ENCODE measurements at places on chromosomes 16 and 17.

- no peak for DNase-seq
Observed at GRCh38 chr17:76050538-76051467, 21.5 kb downstream of the SRP68 start.

GRCh38 chr17:71558901-71559300 lies 561.9 kb upstream of the SOX9 start:
- DNase-seq = no peak

GRCh38 chr16:52964290-52964689 lies 88.4 kb downstream of the CHD9NB start:
- DNase-seq = no peak

GRCh38 chr17:74712301-74712700 lies 422 bp downstream of the CD300LF start:
- no peak for DNase-seq

DNA sequence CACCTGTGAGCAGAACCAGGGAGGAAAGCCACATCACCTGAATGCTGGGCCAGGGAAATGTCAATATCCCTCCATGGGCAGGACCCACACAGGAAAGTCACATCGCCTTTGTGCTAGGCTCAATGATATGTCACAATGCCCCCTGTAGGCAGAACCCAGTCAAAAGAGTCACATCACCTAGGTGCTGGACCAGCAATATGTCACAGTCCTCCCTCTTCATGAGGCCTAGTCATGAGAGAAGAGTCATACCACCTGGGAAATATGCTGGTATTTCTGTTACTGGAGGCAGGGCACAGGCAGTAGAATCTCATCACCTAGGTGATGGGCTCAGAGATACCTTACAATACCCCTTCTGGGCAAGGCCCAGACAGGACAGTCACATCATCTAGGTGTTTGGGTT lies 1843.4 kb downstream of the TP53TG3F start:
- DNase-seq = no peak

DNA sequence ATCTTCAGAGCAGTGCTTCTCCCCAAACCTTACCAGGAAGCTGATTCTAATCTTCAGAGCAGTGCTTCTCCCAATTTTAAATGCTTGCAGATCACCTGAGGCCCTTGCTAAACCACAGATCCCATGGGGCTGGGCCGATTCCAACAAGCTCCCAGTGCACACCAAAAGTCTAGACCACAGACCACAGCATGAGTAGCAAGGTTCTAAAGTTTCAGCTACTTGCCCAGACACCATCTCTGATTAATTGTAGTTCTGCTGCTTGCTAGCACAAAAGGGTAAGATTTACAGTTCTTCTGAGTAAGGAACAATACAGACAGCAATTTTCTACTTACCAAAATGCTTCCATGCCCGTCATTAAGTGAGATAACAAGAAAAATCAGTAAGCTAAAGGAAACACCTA lies 12.2 kb downstream of the CLEC3A start:
- no peak for DNase-seq

DNA sequence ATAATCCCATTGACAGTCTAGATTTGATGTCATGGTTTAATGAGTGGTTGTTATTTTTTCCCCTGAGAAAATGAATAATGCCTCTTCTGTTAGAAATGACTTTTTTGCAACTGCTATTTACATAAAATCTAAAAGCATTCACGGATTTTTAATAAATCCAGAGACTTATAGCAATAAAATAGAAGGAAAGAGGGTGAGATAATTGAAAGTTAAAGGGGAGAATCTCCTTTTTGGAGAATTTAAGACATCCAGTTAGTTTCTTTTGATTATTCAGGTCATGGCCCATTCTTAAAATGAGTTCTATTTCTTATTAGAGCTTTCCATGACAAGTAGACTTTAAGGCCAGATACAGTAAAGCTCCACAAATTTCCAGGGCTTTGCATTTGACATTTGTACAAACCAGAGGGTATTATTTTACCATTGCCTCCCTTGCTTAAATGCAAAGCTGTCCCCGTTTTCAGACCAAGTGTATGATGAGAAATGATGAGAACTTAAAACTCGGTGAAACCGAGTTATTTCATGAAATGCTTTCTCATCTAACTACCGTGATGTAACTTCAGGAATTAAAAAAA lies 789.0 kb upstream of the SOX9 start:
- no peak for DNase-seq

- DNase-seq = no peak
Observed at GRCh38 chr17:82648742-82649331, 593 bp upstream of the WDR45B start.

GRCh38 chr16:83804366-83804765 lies 3.4 kb upstream of the HSBP1 start:
- no peak for DNase-seq

- no peak for DNase-seq
Observed at GRCh38 chr16:17590711-17591654, 120.2 kb upstream of the XYLT1 start.

DNA sequence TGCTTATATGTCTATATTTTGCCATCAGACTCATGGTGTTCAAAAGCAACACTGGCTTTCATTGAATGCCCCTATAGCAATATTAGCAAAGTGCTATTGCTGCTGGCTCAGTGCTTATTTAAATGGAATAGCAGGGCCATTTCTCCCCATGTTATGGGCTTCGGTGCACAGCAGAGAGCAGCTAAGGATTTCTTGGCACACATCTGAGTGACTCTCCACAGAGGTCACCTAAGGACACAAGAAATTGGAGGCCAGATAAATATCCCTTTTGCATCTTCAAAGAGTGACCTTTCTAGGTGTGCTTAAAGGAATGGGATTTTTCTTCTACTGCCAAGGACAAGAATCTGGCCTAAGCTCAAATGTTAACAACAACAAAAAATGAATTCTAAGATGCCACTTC lies 751.8 kb downstream of the CDH11 start:
- no peak for DNase-seq

DNA sequence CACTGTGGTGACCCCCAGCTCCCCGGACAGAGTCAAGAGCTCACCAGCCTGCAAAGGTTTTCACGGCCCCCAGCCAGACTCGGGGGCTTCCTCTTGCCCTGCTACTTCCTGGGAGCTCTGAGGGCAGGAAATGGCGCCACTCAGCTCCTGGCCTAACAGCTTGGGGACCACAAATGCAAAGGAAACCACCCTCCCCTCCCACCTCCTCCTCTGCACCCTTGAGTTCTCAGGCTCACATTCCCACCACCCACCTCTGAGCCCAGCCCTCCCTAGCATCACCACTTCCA lies 375 bp upstream of the SPN start:
- DNase-seq = no peak

DNA sequence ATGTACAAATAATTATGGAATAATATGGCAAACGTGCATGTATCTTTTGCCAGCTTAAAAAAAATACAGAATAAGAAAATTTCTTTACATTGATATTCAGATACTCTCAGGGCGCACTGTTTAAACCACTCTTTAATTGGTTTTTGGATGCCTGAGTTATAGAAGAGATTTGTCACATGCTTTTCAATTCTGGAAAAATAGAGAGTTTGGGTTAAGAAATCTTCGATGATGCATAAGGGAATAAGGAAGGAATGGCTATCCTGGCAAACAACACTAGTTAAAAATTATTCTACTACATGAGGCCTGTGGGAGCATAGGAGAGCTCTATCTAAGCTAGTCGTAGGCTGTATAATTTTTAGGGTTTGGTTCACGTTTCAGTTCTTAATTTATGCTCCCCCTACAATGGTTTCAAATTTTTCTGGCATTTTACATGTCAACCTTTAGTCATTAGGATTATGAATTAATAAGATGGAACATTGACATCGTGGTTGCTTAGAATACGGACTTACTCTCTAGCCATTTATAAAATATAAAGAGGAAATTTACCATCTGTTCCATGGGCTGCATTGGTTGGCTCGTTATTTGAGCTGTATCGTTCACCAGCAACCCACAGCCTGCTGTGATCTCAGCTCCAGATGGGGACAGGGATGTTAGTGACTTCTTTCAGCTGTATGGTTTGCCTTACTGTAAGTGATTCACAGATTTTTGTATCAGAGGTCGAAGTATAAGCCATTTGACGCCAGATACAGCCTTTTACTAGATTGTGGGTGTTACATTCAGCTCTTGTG lies 15.9 kb downstream of the NARF start:
- no peak for DNase-seq

- no peak for DNase-seq
Observed at GRCh38 chr17:79988185-79988971, 47.3 kb downstream of the TBC1D16 start.

DNA sequence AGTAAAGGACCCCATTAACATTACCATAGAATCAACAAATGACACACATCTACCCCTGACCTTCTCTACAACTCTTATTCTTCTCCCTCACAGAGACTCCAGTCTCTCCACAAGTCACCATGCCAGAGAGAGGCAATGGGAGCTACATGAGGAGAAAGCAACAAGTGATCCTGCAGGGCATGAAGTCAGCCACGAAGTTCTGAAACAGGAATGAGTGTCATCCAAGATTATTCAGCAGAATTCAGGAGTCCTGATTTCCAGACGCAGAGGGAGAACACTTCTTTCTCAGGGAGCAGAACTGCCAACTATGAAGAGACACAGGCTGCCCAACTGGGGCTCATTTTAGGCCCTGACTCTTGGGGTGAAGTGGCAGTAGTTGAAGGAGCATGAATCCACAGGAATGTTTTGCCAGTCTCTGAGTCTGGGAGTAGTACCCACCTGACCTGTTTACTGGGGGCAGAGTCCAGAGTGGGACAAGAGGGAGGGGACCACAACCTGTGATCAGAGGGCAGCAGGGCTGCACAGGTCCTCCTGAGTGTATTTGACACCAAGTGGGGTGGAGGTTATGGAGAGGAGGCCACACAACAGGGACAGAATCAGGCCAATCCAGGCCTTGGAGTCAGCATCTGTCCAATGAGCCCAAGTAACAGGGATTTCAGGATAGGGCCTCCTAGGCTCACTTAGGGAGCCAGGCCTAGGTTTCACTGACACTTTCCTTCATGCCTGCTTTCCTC lies 2.4 kb upstream of the MTMR4 start:
- no peak for DNase-seq

- DNase-seq = no peak
Observed at GRCh38 chr16:8919934-8920462, 37.8 kb downstream of the LITAFD start.

GRCh38 chr16:67449739-67450138 lies 18.8 kb downstream of the HSD11B2 start:
- DNase-seq = no peak

- DNase-seq = no peak
Observed at GRCh38 chr16:10824111-10824893, 5.7 kb upstream of the TVP23A start.

GRCh38 chr17:36030956-36031355 lies 13.2 kb upstream of the CCL23 start:
- DNase-seq = no peak

GRCh38 chr17:82204831-82205719 lies 7.6 kb downstream of the CCDC57 start:
- DNase-seq = peak; percentile 96

- DNase-seq = no peak
Observed at GRCh38 chr16:80536238-80536637, 4.6 kb upstream of the DYNLRB2 start.

DNA sequence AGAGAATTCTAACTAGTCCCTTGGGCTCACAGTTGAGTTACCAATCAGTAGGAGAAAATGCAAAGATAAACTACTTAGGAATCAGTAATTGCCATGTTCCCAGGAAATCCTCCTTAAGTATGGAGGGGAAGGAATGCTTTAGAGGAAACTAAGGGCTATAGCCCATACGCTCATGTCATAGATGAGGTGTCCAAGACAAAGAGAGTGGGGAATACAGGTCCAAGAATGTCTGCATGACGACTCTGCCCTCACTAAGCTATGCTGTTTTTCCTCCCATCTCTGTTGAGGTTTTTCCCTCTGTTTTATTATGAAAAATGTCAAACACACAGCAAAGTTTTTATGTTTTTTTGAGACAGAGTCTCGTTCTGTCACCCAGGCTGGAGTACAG lies 16.0 kb downstream of the LDHD start:
- no peak for DNase-seq

GRCh38 chr16:10745841-10746240 lies 2.2 kb downstream of the NUBP1 start:
- no peak for DNase-seq

DNA sequence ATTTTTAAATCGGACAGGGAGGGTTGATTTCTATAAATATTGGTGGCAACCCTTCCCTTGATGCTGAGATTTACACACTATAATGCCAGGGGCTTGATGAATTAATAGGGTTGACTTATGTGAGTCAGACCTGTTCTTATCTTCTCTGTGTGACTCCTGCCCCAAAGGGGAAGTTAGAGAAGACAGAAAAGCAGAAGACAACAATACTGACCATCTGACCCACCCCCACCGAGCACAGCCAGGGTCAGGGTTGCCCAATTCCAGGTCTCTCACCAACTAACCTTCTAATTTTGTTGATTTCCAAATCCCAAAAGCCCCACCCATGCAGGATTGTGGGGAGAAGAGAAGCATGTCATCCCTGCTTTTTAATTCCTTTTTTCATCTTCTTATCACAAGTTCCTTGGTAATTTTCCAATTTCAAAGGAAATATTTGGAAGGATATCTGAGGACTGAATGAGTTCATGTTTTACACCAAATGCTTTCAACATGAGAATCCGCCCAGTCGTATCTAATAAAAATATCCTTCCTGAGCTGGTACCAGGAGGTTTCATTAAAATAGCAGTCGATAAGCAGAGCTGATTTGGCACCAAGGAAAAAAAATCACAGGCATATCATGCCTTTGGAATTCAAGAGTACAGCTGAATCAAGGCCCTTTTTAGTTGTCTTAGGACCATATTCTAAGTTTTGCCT lies 603.4 kb upstream of the CDH11 start:
- DNase-seq = no peak

DNA sequence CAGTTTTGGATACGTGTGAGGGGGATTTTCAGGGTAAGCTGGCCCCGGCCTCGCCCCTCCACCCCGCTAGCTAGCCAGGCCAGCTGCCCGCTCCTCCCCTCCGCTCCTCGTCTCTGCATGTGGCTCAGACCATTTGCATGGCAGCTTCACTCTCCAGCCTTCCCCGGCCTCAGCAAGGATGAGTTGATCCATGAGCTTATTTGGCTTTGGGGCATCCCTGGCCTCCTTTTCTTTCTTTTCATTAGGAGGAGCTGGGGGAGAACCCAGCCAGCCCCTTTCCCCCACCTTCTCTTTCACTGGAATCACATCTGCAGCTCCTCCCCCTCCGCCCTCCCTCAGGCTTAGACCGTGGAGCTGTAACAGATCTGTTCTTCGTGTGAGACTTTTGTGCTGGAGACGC lies 30.7 kb downstream of the ELAC2 start:
- no peak for DNase-seq

DNA sequence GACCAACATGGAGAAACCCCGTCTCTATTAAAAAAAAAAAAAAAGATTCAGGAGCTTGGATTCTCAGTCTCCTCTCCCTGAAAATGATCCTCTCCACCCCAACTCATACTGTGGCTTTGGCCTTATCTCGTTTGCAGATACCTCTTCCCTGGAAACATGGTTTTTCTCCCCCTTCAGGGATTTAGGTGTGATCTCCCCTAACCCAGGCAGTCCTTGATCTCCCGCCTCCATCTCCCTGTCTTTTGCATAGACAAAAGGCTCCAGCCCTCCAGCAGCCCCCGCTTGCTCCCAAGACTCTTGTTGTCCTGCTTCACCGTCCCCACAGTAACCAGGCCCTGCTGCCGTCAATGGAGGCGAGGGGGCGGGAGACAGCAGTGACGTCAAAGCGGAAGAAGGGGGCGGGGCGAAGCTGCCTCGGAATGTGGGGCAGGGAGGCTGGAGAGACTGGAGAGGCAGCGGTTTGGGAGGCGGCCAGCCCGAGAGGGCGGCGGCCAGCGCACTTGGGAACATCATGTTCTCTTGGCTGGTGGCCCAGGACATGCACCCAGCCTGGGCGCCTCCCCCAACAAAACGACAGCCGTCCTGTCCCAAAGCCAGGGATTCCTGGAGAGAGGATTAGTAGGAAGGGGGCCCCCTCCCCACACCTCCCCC lies 1.9 kb upstream of the PER1 start:
- no peak for DNase-seq

All from NCI-H2081 treated with DMSO at 0.1 percent for 48 hours (cell line).